Stimulated activated CD8-positive, alpha-beta memory T cell treated with anti-CD3 and anti-CD28 coated beads, Interleukin-7, amount 100 ng/mL, for 4 hours (primary cell): ENCODE measurements at places on chromosomes 1 and 21.
A peak's percentile ranks its signal among the peaks of the same experiment; 100 is the strongest.

DNA sequence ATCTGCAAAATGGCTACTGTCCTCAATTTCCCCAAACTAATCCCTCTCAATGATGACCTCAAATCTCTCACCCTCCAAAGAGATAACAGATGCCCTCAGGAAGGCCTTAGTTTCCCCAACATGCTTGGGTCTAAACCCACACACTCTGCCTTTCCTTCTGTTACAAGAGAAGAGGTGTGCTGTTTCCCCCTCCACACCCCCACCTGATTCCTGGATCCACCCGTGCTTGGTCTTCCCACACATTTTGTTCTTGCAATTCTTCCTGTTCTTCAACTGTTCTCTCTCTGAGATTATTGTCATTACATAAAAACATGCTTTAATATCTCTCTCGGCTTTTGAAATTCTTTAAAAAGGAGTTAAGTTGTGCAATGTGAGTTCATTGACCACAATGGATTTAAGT, 5.7 kb upstream of the CBR3 start:
- no peak for DNase-seq

- DNase-seq, result no peak
Measured at GRCh38 chr1:76921590-76921989, 54.3 kb downstream of the ST6GALNAC5 start.

GRCh38 chr1:25661043-25661815, 44.6 kb downstream of the MAN1C1 start:
- DNase-seq, result no peak

GRCh38 chr1:31127266-31127665, 61.7 kb upstream of the PUM1 start:
- DNase-seq, result no peak

- no peak for DNase-seq
Measured at GRCh38 chr1:61332196-61332753, 249.9 kb downstream of the NFIA start.

DNA sequence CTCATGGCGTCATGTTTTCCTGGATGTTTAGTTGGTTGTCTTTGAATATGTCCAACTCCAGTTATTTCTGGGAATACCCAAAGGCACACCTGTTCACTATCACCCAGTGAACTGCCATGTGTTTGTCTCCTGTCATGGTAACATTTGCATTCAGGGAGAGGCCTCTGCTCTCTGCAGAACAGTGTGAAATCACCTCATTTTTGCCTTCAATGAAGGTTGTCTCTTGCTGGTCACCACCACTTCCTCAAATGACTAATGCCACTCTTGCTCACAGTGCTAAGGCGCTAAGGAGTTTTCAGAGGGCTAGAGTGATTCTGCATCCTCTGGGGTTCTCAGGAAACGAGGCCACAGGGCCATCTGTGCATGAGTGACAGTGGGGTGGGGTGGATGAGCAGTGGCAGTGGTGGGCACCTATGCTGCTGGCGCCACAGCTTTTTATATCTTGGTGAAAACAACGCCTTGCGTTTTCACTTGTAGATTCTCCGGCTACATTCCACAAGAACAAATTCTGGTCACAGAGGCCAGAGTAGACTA, 60.0 kb upstream of the ATP5PO start:
- peak; percentile 55 for DNase-seq

DNA sequence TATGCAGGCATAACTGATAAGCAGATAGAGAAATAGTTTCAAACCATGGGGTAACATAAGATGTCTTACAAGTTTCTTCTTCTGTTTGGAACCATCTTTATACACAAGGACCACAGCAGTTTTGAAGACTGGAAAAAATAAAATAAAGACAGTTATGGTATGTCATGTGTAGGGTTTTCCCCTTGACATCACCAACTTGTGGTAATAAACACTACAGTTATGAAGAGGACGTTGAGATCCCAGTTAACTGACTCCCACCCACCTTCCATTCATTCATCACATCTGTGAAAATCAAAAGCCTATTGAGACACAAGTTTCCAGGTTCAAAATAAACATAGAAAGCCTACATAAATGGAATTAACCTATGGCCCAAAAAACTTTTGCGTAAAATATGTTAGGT, 92.5 kb upstream of the KRTAP19-8 start:
- no peak for DNase-seq

GRCh38 chr1:162056043-162056442, 13.4 kb upstream of the NOS1AP start:
- DNase-seq, result peak; percentile 10

- no peak for DNase-seq
Measured at GRCh38 chr1:230306169-230306568, 120.0 kb downstream of the PGBD5 start.

DNA sequence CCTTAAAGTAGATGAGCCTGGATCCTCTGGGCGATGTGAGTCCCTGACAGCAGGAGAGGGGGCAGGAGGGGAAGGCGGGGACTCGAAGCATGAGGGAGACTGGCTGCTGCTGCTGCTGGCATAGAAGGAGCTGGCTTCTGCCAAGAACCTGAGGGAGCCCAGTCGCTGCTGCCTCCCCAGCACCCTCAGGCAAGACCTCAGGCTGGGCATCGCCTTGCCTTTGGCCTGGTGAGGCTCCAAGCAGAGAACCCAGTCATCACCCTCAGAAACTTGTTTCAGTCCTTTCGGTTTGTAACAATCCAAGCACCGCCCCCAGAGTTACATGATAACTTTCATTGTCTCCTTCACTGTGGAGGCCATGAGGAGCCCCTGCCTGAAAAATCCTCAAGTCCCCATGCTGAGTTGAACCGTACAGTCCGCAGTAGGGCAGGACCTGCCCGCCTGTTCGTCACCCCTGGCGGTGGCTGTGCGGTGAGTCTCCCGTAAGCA, 38.8 kb downstream of the POFUT2 start:
- no peak for DNase-seq

DNA sequence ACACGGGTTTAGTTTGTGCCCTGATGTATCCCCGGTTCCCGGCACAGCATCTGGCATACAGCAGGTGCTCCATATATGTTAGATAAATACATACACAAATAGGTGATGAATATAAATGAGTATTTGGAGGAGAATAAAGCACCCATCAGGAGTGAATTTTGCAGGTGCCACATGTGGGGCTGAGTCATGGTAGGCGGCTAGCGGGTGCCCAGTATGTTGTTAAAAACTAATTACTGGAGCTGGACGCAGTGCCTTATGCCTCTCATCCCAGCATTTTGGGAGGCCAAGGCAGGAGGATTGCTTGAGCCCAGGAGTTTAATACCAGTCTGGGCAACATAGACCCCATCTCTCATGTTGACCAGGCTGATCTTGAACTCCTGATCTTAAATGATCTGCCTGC, 16.7 kb upstream of the WASF2 start:
- DNase-seq, result no peak

GRCh38 chr21:40844935-40845334, 2.0 kb downstream of the DSCAM start:
- no peak for DNase-seq

GRCh38 chr1:235124665-235125064, 4.0 kb downstream of the TOMM20 start:
- no peak for DNase-seq

- DNase-seq, result no peak
Measured at GRCh38 chr21:43027846-43028731, 47.5 kb downstream of the CBS start.

GRCh38 chr1:215987092-215987875, 420.2 kb downstream of the KCTD3 start:
- DNase-seq, result no peak

GRCh38 chr21:42386034-42386591, 9.7 kb downstream of the TMPRSS3 start:
- no peak for DNase-seq

DNA sequence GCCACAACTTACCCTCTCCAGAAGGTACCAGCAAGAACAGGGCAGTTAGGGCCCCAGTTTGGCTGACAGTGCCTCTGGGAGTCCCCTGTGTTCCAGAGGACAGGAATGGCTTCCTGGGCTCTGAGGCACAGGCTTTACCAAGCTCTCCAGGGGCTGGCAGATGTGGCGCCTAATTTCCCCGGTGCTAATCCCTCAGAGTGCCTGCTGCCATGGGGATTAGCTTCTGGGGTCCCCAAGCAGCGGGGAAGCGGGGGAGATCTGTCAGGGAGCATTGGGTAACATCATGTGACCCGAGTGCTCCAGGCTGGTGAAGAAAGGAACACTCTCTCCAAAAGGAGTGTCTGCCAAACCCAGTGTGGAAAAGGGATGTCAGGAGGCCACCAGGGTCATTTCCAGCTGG, at the start of gene LACTBL1:
Gene LACTBL1, minus strand, starts transcription at position 107 of the 400 bp plus-strand sequence. CDS start 550 bp downstream, outside the sequence.
- no peak for DNase-seq

DNA sequence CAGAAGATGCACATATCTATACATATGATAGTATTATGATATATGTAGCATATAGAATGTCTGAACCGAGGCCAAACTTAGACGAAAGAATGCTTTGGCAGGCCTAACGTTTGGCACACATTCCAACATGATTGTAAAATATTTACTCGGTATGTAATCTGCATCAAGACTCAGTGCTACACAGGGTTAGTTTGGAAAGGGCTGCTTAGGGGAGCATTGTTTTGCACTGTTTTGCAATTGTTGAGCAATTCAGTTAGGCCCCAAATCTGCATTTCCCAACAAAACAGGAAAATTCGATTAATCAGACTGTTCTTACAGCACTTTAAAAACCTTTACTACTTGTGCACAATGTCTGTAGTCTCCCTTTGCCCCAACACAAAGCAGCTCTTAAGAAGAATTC, 216.0 kb upstream of the NEGR1 start:
- no peak for DNase-seq

DNA sequence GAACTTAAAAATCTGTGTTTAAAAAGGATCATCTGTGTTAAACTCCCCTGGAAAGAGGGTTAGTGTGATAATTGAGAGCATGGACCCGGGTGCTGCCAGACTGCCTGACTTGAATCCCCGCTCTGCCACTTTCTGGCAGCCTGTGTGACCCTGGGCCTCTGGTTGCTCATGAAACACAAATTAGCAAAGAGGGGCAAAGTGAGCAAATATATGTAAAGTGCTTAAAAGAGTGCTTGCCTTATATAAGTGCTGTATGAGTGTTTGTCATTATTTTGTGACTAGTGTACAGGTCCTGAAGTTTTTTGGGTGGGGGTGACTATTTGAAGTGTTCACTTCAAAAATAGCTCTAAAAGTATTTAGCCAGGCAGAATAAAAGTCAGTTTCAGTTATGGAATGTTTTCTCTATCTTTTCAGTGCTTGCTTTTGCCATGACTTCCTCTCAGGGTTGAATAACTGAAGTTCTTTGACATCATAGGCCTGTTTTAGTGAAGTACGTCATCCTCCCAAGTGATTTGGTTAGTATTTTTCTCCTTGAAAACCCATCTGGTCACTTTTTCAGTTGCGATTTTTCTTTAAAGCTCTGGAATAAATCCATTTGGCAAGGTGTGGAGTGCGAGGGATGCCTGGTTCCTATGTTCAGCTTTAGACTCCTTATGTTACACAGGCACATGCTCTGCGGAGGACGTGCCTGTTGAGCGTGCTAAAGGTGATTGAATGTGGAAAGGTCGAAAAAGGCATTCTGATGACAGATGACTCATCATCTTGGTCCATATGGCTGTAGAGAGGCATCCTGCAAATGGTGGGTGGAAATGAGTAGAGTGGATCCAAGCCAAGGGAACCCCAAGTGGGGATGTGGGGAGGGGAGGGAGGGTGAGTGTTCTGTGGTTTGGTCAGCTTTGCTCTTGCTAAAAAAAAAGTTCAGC, 47.8 kb downstream of the AK4 start:
- DNase-seq, result no peak

GRCh38 chr1:43443197-43443946, 10.4 kb downstream of the HYI start:
- DNase-seq, result no peak

- no peak for DNase-seq
Measured at GRCh38 chr1:43914576-43915525, 18.8 kb upstream of the ARTN start.

- no peak for DNase-seq
Measured at GRCh38 chr1:182484531-182485257, 34.7 kb downstream of the RGSL1 start.

GRCh38 chr1:176826265-176826664, 338.2 kb downstream of the ASTN1 start:
- no peak for DNase-seq

GRCh38 chr21:35530766-35531165, 481.7 kb upstream of the RUNX1 start:
- no peak for DNase-seq

- peak; percentile 55 for DNase-seq
Measured at GRCh38 chr1:87329051-87329525, 408 bp downstream of the LMO4 start.

- no peak for DNase-seq
Measured at GRCh38 chr1:192003295-192004077, 154.8 kb upstream of the RGS18 start.

GRCh38 chr1:164688791-164689190, 129.8 kb downstream of the PBX1 start:
- no peak for DNase-seq
